ENCODE measurements at places on chromosomes 12 and 14.
A peak's percentile ranks its signal among the peaks of the same experiment; 100 is the strongest.

DNA sequence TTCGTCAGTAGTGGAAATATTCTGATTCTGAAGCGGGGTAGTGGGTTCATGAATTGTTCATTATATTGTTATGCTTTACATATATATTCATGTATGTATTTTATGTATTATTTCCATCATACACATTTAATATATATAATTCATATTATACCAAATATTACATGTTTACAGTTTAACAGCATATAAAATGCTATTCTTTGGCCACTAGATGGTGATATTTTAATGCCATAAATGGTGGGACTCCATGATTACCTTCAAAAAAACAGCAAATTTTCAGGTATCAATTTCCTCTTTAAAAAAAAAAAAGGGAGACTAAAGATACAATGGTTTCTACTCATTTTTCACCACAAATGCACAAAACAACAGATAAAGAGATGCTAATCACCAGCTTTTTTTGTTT is 41.0 kb downstream of the BDKRB1 start:
- no peak for DNase-seq

DNA sequence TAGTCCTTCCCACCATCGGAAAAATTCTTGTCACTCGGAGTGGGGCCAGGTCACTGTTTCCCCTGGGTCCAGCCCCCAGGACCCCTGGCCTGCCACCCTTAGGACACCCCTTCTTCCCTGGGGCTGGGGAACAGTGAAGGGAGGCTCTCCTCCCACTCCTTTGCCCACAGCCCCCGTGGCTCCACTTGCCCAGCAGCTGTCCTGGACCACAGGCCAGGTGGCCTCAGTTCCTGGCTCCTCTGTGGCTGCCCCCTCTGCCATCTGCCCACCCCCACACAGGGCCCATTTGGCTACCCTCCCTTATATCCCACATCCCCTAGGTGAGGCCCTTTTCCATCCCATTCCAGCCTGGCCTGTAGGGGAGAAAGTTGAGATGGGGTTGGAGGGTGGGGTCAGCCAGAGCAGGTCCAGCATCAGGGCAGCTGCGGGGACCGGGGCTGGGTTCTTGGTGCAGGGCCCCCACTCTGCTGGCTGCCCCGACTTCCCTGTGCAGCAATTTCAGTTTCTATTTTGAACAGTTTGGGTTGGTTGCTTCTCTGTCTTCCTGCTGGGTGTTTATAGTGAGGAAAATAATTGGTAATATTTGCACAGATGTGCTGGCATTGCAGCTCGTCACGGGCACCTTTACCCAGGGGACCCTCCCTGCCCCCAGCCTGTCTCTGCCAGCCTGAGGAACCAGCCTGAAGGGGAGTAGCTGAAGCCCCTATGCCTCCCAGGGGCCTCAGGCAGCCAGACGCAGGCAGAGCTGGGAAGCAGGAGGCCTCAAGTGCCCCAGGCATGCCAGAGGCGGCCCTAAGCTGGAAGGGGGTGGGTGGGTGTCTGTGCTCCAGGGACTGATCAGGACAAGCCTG is 23.4 kb downstream of the SYNDIG1L start:
- DNase-seq = no peak

DNA sequence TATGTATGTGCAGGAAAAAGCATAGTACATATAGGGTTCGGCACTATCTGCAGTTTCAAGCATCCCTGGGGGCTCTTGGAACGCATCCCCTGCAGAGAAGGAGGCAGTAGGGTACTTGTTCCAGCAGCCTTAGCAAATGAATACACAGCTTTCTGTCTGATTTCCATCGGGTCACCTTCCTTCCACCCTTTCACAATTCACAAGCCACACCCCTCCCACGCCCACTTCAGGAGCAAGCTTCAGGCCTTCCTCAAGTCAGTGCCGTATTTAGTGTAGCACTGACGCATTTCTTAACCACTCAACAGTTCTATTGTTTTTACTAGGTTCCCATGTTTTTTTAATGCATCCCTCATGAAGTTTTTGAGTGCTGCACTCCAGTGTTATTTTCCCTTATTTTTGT is 64.2 kb downstream of the CLMN start:
- DNase-seq = no peak

- no peak for DNase-seq
Measured at GRCh38 chr14:81655423-81656314, 122.0 kb upstream of the SEL1L start.

- DNase-seq = no peak
Measured at GRCh38 chr12:126648074-126648473, 1582.8 kb downstream of the AACS start.

DNA sequence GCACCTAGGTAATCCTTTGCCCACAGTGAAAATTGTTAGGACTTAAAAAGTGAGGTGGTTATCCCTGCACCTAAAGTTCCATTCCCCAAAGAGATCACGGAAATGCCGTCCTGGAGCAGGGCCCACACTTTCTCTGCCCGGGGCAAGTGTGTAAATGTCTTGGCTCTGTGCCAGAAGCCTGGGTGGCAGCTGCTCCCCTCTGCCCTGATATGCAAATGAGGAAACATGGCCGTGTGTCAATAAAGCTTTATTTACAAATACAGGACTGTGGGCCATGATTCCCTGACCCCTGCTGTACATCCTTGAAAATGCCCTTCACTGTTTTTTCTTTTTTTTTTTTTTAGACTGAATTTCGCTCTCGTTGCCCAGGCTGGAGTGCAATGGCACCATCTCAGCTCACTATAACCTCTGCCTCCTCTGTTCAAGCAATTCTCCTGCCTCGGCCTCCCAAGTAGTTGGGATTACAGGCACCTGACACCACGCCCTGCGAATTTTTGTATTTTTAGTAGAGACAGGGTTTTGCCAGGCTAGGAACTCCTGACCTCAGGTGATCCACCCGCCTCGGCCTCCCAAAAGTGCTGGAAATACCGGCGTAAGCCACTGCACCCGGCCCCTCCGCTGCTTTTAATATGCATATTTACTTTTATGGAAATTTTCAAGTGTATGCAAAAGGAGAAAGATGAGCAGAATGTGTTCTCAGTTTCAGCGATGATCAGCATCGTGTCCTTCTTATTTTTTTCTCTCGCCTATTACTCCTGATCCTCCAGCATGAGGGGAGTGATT is 75.5 kb downstream of the GALNT9 start:
- DNase-seq = no peak

GRCh38 chr12:27289414-27289813 is 43.2 kb upstream of the BMAL2 start:
- no peak for DNase-seq

- no peak for DNase-seq
Measured at GRCh38 chr12:24554612-24555295, 394.1 kb downstream of the BCAT1 start.

- no peak for DNase-seq
Measured at GRCh38 chr12:5985471-5985870, 40.4 kb upstream of the ANO2 start.

DNA sequence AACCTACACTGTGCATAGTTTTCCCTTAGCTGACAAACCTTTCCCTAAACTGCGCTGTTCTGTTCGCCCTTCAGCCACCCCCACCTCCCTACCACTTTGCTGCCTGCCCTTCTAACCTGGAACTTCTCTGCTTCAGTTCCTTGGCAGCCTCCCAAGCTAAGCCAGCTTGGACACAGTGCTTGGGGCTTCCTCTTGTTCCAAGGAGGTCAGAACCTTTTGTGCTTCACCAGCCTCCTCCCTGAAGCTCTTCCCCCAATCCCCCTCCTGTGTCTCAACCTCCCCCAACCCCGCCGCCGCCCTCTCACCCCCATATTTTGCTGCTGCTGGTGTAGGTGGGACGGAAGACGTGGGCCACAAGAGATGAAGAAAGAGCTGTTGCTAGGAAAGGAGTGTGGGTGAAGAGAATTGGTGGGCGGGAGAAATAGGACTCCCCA is 8.1 kb upstream of the RIC8B start:
- no peak for DNase-seq

DNA sequence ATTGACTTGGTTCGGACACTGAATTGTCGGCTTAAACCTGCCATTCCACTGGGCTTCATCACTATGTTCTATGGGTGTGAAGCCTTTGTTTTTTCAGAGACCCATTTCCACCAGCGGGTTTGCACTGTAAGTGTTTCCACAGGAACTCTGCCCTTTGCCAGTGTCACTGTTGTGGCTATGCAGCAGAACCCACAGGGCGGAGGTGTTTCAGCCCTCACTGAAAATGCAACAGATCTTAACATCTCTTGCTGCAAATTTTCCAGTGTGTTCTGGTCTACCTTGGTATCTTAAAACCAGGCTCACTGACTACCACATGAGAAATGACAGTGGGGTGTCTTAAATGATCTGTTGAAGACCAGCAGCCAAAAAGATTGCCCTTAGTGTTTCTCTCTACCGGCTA is 21.1 kb downstream of the PRKCH start:
- DNase-seq = peak; percentile 74

- DNase-seq = no peak
Measured at GRCh38 chr12:63764481-63764880, 15.2 kb upstream of the RXYLT1 start.

GRCh38 chr12:101928556-101928955 is 51.2 kb downstream of the DRAM1 start:
- no peak for DNase-seq

GRCh38 chr12:106119301-106119700 is 19.5 kb downstream of the NUAK1 start:
- DNase-seq = no peak

GRCh38 chr14:68297039-68297438 is 477.5 kb downstream of the RAD51B start:
- no peak for DNase-seq

GRCh38 chr14:80211153-80212022 is at the start of gene DIO2:
TSS of gene DIO2 (minus strand) at chr14:80211504. CDS start at chr14:80211472, 32 bp downstream.
- no peak for DNase-seq

DNA sequence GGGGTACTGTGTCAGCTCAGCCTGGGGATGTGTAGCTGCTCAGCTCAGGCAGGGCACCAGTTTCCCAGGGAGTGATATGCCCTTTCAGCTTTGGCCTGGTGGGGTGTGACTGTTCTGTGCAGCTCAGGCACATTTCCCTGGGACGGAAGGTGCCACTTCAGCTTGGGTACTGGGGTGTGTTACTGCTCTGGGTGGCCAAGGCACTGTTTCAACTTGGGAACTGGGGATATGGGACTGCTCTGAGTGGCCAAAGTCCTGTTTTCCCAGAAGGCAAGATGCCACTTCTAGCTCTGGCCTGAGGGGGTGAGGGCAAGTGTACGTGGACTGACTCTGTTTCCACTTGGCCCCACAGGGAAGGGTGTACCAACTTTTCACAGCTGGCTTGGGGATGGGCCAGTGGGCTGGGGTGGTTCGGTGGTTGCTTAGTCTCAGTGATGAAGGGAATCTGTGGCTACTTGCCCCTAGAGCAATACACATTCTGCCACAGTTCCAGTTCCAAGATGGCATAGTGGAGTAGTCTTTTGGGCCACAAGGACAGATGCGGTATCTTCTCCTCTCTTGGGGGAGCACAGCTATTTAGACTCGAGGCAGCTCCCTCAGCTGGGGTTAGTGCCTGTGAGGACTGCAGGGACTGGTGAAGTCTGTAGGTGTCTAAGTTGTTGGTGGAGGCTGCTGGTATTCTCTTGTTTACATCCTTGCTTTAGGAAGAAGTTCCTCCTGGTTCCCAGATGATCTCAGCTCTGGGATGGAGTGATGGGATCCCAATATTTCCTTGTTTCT is 26.4 kb downstream of the TBC1D15 start:
- no peak for DNase-seq

DNA sequence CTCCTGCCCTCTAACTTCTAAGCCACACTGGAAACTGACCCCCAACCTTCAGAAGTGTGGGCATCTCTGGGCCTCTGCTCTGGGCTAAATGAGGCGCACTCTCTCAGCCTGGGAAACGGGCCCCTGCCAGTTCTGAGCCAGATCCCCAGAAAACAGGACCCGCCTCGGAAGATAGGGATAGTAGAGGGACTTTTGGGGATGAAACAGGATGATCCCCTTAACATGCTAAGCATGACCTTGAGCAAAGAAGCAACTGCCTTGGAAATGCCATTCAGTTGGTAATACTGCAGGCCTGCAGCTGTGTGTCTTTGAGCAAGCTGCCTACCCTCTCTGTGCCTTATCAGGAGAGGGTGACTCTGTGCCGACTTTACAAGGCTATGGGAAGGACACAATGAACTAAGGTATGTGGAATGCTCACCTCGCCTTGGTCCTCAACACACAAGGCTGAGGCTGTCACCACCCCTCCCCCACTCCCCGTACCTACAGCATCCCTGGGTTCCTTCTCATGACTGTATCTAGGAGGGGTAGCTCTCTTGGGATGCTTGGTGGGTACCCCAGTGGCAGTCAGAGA is 54.0 kb downstream of the NCOR2 start:
- DNase-seq = no peak

DNA sequence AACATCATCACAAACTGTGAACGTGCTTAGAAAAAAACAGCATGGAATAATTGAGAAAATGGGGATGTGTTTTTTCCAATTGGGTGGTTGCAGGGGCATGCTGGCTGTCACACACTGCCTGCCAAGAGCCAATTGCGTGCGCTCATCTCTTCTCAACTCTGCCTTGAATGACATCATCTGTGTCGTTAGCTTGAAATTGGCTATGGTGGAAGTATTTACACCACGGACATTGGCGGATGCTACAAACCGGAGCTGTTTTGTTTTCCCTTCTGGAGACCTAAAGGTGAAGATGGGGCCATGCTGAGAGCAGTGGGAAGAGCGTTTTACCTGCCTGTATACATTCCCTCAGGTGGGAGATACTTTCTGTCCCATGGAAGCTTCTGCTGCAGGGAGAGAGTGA is 71.5 kb downstream of the PRMT8 start:
- no peak for DNase-seq

DNA sequence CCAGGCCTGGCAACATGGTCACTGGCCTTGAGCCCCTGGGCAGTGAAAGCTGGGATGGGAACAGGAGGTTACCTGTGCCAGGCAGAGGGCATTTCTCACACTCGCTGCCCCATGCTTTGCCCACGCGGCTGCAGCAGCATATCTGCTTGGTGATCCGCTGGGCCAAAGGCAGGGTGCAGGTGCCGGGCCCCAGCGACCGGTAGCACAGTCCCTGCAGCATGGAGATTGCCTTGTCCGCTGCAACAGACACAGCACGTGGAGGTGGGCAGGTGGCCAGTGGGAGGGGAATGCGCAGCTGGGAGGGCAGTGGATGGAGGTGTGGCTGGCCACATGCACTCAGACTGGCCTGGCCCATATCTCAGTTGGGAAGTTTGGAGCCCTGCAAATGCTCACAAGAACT is 35.3 kb downstream of the ISCA2 start:
- DNase-seq = no peak

DNA sequence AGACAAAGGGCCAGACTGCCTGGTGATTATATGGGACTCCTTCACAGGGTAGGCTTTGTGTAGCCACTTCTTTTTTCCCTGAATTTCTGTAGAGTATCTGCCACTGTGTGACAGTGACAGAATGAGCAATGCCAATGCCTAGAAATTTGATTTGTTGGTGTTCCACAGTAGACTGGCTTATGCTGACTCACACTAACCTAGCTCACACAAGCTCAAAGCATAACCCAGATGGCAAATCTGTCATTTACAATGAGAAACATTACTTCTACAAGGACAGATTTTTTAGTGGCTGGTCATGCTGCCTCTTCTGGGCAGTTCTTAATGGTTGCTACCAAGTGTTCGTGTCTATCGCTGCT is 15.9 kb downstream of the CFAP251 start:
- DNase-seq = no peak
